ENCODE measurements at places on chromosomes 2 and 18.

- DNase-seq, result no peak
Observed at GRCh38 chr2:38432820-38433606, 55.9 kb upstream of the ATL2 start.

DNA sequence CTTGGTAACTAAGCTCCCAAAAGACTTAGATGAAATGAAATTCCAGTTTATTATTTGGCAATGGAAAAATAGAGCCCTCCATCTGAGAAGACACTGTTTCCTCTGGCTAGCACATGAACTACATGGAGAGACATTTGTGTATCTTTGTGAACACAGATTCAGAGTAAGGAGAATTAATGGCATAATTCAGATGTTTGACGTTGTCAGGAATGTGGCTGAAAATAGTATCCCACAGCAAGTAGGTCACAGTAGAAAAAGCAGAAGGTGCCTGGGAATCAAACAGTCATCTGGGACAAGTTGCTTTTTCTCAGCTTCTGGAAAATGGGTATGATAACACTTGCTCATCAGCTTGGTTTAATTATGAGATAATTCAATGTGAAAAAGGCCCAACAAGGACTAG, 288.6 kb downstream of the PTPRM start:
- DNase-seq, result no peak

GRCh38 chr2:108351889-108352288, 25.9 kb upstream of the SULT1C4 start:
- no peak for DNase-seq

GRCh38 chr2:177072090-177072489, 140.5 kb upstream of the HNRNPA3 start:
- DNase-seq, result no peak

DNA sequence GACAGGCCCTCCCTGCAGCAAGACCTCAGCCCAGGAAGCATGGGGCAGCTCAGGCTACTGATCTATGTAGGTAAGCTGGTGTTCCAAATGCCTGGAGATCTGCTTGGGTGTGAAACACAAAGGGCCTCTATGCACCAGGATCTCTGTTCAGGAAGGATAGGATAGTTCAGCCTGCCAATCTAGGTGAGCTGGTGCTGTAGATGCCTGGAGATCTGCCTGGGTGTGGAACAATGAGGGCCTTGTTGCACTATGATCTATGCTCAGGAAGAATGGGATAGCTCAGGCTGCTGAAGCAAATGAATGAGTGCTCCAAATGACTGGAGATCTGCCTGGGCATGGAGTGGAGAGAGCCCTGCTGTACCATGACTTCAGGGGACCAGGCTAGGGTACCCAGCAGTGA, 48.9 kb upstream of the MYL1 start:
- no peak for DNase-seq

All from CD4-positive, alpha-beta T cell treated with Interleukin-12 subunit alpha and Interleukin-12 subunit beta, for 1 hour (primary cell).